ENCODE measurements at places on chromosomes 4 and X.

DNA sequence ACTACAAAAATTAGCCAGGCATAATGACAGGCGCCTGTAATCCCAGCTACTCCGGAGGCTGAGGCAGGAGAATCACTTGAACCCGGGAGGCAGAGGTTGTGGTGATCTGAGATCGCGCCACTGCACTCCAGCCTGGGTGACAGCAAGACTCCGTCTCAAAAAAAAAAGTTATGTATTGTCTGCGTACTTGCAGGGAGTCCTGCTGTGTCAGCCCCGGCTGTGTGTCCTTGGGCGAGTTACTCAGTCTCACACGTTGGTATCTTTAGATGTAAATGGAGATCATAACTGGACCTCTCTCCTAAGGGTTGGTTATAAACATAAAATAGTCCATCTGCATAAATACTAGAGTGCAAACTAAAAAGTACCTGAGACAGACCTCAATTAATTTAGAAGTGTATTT, 22.7 kb upstream of the TBC1D14 start:
- DNase-seq, result no peak

GRCh38 chr4:74093981-74094623, 4.9 kb downstream of the CXCL2 start:
- DNase-seq, result no peak

- no peak for DNase-seq
These were observed 6.4 kb upstream of the SMIM9 start for GRCh38 chrX:154840856-154841255.

- DNase-seq, result no peak
These were observed 51.7 kb downstream of the CHM start for GRCh38 chrX:85995641-85996040.

DNA sequence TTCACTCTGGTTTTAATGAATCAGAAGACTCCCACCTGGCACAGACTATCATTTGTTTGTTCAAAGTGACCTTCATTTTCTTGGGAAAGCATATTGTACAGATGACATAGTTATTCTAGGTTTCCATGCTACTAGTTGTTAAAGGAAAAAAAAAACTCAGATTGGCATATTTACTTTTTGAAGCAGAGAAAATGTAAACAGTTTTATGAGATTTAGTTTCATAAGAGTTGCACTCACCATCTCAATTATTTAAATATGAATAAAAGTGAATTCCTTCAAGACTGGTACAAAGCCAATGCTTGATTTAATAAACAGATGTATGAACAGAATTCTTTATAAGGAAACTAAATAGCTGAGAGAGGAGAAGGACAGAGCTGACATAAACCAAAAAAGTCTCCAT, 280.3 kb upstream of the UGT8 start:
- DNase-seq, result no peak

DNA sequence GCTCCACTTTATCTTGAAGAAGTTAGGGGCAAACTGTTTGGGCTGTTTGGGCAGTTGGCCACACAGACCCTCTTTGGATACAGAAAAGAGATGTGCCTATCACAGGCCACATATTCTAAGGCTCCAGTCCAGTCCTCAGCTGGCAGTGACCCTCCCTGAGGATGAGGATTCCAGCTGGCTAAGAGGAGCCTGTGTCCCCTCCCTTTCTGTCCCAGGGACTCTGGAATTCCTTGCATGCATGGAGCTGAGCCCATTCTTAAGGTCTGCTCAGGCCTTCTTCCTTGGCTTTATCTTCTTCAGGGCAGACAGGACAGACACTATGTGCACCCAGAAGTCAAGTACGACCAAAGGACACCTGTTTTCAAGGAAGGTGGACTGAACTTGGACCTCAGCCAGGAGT, 23.8 kb upstream of the GK2 start:
- no peak for DNase-seq

DNA sequence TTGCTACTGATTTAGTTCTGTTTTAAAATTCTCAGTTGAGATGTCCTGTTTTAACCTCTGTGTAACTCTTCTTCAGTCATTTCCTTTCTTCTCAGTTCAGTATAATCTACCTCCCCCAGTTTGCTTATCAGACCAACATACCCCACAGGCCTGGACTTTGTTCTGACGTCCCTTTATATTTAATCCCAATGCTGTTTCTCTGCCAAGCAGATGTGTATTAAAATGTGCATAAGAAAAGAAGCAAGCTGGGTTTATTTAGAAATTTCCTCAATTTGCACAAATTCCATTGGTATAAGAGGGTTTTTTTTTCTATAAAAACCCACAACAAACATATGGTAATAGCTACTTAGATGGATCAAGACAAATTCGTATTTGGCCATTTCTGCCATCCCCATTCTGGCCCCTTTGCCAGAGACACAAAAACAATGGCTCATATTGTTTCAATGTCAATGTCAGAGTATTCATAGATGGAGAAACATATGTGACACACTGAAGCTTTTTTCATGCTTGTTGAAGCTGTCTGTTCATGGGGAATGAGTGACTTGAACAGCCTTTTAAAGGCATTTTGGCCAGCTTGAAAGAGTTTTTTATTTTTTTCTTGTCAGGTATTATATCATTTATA, 24.5 kb downstream of the HCCS start:
- DNase-seq, result no peak

- DNase-seq, result no peak
These were observed 244.1 kb downstream of the CRLF2 start for GRCh38 chrX:968148-968965.

GRCh38 chrX:123339221-123339905, 155.3 kb downstream of the GRIA3 start:
- DNase-seq, result no peak

GRCh38 chrX:44980403-44980802, 107.4 kb downstream of the KDM6A start:
- DNase-seq, result no peak

DNA sequence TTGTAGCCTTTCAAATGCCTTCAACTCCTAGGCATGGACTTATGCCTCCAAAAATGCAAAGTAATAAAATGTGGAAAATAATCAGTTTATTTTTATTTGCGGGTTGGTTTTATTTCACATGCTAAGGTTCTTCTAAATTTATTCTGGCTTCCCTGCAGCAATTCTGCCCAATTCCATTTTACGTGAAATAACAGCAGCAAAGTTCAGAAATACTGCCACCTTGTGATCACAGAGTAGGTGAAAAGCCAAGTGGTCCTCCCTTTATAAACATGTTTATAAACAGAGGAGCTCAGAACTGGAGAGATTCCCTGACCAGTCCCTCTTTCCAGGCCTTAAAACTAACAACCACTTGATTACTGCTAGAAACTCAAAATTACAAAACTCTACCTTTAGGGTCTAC, 14.7 kb upstream of the DCHS2 start:
- DNase-seq, result peak; percentile 61

GRCh38 chr4:38084877-38085711, 124.9 kb downstream of the PTTG2 start:
- no peak for DNase-seq

DNA sequence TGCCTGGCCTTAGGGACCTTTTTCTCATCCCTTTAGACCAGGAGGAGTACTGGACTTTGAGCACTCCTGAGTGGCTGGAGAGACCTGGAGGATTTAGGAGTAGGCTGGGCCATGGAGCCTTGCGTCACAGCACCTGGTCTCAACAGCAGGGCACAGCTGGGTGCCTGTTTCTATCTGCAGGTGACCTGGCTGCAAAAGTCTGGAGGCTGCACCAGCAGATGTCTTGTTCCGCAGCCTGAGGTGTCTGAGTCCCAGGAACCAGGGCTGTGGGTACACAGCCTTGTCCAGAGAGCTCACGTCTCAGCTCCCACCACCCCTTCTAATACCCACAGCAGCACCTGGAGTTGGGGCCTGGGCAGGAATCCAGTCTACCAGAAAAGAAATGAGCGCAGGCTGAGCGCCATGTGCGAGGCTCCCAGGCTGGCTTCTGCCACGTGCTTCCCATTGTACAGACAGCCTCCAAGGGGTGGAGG, 5.0 kb upstream of the NSD2 start:
- no peak for DNase-seq

GRCh38 chr4:114606245-114606644, 7.6 kb downstream of the UGT8 start:
- DNase-seq, result no peak

GRCh38 chr4:183158062-183158461, 59.0 kb downstream of the WWC2 start:
- DNase-seq, result no peak

GRCh38 chrX:132615391-132616131, 126.7 kb upstream of the MBNL3 start:
- DNase-seq, result no peak

DNA sequence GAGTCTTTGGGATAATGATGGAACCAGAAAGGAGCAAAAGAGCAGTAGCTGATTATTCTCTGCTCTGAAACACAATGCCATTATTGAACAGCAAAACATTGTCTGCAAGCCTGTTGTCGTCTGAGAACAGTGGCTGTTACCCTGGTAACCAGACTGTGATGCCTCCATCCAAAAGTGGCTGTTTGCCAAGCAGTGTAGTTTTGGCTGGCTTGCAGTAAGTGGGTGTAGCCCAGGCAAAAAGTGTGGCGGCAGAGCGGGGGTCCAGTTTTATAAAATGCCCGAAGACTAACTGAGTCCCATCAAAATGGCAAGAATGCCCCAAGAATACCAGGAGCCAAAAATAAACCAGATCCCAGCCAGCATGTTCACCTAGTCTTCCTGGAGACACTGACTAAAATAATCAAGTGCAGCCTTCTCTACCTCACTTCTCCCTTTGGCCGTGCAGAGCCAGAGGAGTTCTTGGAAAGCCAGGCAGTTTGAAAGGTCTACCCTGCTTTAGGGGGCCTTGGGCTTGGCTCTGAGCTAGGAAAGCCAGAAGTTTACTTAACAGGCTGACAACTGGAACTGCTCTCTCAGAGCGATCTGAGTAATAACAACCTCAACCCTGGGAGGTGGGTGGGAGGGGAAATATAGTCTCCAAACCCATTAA, 2.6 kb downstream of the PLP1 start:
- peak; percentile 86 for DNase-seq

DNA sequence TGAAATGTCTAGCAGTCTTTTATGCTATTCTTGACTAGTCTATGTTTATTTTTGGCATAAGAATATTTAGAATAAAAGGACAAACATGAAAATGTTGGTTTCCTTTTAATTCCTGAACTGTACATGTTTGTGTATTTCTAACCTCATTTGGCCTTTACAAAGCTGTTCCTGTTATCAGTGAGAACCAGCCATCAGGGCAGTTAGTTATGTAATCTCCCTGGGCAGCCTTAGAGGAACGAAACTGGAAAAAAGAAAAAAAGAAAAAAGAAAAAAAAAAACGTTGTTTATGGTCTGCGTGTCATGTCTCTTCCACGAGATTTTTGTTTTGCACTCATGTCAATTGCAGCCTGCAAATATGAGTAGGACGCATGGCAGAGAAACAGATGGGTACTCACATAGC, 193.7 kb downstream of the MAGEB5 start:
- DNase-seq, result no peak

DNA sequence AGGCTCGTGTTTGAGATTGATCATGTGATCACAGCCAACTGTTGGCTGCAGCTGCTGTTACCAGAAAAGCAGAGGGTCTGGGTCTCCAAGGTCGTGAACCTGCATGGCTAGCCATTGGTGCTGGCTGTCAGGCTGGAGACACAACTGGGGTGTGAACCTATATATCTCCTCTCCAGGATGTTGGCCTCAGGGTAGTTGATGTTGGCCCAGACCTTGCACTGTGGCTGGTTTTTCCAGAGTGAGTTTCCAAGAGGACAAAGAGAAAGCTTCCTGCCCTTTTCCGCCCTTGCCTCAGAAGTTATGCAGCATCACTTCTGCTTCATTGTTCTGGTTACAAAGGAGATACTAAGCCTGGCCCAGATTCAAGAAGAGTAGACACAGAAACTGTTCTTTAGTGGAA, 607.8 kb upstream of the HS3ST1 start:
- no peak for DNase-seq

DNA sequence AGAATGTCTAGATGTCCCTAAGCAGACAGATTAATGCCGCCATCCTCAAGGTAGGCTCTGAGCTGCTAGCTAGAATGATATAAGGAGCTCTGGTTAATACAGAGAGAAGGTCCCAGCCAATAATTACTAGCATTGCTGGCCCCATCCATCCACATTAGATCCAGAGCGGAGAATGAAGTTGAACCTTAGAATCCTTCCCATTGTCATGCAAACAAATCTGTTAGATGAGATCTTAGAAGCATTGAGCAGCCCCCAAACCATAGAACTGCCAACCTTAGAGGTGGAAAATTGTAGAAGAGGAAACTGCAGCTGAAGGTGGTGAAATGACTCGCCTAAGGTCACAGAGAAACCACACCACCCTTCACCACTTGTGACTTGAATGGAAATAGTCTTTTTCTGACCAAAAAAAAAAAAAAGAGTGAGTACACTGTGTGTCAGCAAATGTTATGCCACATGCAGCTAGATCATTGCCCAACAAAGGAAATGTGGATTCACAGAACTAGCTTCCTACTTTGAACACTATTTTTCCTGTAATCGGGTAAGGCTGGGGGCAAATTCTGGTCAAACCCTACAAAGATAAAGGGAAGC, 162.1 kb downstream of the SMIM20 start:
- no peak for DNase-seq

DNA sequence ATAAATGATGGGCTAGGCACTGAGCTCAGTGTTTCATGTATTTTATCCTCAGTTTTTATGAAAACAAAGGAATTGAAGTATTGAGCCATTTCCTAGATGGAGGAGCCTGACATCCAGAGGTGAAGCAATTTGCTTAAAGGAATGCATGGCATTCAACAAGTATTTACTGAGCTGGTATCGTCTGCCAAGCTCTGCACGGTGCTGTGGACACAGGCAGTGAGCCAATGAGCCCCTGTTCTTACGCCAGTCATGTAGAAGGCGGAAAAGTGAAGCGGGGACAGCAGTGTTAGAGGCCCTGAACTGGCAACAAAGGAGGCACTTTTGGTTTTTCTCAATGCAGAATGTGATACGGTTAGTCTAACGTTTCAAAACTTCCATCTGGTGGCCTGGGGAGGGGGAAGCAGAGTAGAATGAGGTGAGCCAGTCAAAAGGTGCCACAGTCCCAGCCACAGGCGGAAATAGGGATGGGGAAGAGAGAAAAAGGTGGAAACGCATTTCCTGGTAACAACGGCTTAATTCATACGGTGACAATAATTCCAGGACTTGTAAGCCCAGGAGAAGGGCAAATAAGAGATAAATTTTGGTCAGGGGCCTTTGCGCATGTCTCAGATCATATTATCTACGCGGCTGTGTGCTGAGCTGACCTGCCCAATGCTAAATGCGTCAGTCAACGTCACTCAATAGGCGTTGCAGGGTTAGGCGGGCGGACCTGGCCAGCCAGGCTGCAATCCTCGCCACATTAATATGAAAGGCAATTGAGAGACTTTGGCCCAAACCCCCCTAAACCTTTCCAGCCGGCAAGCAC, 133.9 kb downstream of the AFAP1 start:
- peak; percentile 83 for DNase-seq

- no peak for DNase-seq
These were observed 129.5 kb upstream of the KLF3 start for GRCh38 chr4:38534344-38535045.

DNA sequence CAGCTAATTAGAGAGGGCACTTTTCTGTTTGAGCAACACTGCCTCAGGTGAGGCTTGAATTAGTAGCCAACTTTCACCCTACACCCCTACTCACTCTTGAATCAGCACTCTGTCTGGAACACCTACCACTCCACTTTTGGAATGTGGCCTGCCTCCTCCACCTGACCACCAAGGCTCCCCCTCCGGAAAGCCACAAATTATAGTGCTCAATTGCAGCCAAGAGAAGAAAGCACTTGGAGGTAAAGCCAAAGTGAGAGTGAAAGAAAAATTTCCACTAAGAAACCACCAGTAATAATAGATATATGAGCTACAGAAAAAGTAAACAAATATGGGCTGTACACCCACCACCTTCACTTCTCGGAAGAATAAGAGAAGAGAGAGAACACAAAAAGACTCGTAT, 41.1 kb downstream of the PPP3CA start:
- no peak for DNase-seq
